Amygdala (tissue), 56 donors: ENCODE measurements at places on chromosomes 5 and 9.

DNA sequence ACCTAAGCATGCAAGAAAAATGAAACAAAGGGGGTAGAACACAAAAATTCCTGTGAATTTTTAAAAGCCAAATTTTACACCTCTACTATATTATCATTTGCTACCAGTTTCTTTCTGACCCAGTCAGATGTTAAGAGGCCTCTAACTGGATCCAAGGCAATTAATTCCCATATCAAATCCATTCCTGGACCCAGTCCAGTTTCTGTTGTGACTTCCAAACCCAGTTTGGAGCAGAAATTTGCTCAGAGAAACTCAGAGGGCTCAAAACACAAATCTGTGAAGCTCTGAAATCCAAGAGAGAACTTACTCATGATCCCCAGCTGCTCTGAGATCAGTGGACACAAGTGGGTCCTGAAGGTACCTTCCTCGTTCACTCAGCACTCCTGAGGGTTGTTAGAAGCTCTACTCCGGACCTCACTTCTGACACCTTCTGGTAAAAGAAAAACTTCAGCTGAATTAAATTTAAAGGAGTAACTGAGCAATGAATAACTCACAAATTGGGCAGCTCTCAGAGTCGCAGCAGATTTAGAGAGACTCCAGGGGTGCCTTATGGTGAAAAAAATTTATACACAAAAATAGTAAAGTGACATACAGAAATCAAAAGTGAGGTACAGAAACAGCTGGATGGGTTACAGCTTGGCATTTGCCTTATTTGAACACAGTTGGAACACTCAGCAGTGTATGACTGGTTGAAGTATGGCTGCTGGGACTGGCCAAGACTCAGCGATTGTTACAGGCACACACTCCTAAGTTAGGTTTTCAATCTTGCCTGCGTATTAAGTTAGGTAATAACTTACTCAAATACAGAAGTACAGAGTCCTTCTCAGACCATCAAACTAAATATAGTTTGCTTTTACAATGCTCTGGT lies 32.4 kb downstream of the INSL4 start:
- DNase-seq = no peak

DNA sequence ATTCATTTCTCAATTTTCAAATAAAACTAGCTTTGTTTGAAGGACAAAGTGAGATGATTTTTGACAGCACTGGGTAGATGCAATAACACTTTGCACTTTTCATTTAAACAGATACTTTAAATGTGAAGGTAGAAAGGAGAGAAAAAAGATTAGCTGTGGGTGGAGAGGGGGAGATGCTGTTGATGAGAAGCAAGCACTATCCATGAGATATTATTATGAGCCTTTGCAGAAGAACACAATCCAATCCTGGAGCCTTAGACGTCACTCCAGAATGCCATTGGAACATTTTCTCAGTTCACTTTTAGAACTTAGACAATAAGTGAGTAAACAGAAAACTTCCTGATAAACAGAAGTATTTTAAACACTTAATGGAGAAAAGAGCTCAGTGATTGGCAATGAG lies 351.1 kb downstream of the ARHGEF28 start:
- DNase-seq = no peak

DNA sequence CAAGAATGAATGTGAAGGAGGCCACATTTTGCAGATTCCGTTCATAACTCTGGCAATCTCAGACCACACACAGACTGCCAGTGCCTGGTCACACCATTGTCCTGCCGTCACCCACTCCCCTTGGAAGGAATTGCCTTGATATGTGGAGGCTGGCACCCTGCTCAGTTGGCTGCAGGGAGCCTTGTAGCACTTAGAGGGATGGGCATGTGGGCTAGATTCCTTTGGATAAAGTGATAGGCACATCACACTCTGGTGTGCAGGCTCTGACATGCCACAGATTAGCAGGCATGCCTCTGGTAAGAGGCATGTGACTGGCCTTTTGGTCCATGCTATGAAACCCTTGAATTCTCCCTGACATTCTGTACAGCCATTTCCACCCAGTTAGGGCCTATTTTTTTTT lies 254.6 kb upstream of the PIK3R1 start:
- no peak for DNase-seq

GRCh38 chr5:132265336-132266030 lies 8.0 kb downstream of the PDLIM4 start:
- DNase-seq = no peak

GRCh38 chr5:154583671-154584177 lies 105.7 kb upstream of the HAND1 start:
- DNase-seq = no peak

- DNase-seq = no peak
These were observed 436 bp upstream of the EMB start for GRCh38 chr5:50441493-50441955.

GRCh38 chr9:79616013-79616412 lies 44.2 kb downstream of the TLE4 start:
- DNase-seq = no peak

GRCh38 chr5:169242849-169243186 lies 58.1 kb downstream of the SLIT3 start:
- DNase-seq = no peak

GRCh38 chr9:110016340-110016739 lies 191.6 kb downstream of the C9orf152 start:
- no peak for DNase-seq

DNA sequence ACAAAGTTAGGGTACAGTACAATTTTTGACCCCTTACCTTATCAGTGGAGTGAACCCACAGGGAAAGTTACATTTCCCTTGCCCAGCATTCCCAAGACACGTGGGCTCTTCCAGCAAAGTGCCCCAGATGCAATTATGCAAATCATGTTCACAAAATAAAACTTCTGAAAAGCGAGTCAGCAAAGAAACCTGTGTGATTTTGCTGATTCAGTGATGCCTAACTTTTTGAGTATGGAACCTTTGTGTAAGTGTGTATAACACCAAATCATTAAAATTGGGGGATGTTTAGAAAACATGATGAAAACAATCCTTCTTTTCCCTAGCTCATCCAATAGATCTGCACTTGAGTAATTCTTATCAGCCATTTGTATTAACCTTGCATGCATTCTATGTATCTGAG lies 52.6 kb downstream of the SH3RF2 start:
- no peak for DNase-seq

DNA sequence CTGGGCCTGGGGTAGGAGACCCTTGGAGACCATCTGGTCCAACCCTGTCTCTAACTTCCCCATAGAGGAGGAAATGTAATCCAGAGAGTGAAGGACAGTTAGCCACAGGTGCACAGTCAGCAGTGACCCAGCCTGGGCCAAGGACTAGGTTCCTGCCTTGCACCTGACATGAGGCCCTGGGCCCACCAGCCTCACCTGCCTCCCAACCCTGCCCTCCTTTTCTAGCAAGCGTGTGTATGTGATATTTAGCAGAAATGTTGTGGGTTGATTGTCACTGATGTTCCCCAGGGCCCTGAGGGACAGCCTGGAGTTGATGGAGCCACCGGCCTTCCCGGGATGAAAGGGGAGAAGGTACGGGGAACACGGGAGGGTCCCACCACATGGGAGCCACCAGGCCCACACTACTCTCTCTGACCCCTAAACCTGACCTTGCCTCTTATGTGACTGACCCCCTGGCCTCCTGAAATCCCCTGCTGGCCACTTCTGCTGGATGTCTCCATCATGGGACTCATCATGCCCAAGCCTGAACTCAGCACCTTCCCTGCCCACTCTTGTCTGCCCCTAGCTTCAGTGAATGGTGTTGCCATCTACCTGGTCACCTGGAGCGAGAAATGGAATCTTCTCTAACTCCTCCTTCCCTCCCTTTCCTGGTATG lies 79.2 kb upstream of the TGFBR1 start:
- no peak for DNase-seq

DNA sequence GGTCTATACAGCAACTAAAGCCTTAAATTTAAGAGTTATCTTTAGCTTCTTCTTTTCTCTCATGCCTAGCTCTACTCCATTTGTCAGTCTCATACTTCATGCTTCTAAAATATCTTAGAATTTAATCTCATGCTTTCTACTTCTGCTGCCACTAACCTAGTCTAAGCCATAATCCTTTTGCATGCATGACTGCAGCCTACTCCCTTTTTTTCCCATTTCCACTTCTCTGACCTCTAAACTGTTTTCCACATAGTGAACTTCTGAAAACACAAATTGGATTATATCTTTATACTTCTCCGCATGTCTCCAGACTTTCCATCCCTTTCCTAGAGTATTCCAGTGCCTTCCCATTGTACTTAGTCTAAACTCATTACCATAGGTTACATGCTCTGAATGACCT lies 193.0 kb downstream of the XRCC4 start:
- DNase-seq = no peak

DNA sequence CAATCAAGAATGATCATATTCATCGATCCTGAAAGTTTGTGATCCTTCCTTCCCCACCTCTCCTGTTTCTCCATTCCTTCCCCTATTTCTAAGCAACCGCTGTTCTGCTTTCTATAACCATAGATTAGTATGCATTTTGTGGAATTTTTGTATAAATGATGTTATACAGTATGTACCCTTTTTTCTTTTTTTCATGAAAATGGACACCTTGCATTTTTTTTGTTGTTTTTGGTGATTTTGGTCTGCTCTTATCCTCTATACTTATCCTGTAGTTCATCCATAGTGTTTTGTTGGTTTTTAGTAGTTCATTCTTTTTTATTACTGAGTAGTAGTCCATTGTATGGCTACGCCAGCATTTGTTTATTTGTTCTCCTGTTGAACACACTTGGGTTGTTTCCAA lies 46.1 kb downstream of the SCGB3A1 start:
- DNase-seq = no peak

DNA sequence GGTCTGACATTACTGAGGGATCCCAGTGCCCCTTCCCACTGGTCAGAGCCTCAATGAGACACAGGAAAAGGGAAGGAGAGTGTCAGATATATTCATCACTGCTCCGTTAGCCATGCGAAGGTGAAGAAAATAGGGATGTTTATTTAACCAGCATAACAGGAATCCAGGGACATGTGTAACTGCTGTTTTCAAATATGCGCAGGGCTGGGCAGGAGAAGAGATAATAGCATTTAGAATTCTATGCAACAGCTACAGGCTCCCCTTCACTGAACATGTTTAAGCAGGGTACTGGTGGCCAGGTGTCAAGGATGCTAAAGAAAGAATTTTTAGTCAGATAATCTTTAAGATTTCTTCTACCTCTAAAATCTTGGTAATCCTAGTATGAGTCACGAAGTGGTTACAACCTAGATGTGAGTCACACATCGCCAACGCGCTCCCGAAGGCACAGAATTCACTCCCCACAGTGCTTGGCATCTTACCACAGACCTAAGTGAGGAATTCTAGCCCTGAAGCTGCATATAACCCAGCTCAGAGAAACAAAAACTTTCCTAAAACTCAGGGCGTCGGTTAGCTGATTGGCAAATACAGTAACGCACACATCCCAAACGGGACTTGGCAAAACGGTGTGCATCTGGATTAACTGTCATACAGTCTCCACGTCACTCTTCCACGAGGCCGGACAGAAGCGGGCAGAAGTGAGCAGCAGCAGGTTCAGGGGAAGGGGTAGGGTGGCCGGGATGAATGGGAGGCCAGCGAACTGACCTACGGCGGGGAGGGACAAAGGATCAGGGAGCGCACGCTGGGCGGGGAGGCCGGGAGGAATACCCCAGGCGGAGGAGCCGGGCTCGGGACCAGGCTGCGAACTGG lies 1.1 kb downstream of the CTNNAL1 start:
- peak; percentile 59 for DNase-seq

- DNase-seq = no peak
These were observed 386.0 kb downstream of the CHSY3 start for GRCh38 chr5:130290219-130290618.

- no peak for DNase-seq
These were observed 35.7 kb downstream of the TGFBI start for GRCh38 chr5:136064510-136064909.

DNA sequence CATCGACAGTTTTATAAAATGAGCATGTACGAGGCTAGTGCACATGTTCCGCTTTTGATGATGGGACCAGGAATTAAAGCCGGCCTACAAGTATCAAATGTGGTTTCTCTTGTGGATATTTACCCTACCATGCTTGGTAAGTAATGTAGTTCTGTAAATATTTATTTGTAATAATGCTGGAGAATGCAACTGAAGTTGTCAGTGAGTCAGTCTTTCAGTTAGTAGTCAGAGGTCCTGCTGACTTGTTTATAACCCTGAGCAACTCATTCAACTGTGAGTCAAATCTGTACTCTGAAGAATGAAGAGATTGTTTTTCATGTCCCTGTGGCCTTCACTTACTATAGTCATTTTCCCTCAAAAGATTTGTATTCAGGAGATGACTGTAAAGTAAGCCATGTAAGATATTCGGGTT lies 28.4 kb upstream of the GPR150 start:
- DNase-seq = no peak

- DNase-seq = no peak
These were observed 292.4 kb upstream of the ACO1 start for GRCh38 chr9:32092031-32092430.

- DNase-seq = peak; percentile 17
These were observed 1.5 kb upstream of the SEMA5A start for GRCh38 chr5:9547122-9547947.

DNA sequence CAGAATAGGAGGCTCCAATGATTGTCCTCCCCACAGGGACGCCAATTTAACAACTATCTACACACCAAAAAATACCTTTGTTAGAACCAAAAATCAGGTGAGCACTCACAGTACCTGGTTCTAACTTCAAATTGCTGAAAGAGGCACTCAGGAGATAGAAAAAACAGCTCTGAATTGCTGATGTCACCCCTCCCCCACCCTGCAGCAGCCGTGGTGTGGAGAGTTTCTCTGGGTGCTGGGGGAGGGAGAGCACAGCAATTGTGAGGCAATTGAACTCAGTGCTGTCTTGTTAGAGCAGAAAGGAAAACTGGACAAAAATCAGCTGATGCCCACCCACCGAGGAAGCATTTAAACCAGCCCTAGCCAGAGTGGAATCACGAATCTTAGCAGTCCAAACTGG lies 41.8 kb downstream of the TNFSF8 start:
- no peak for DNase-seq

GRCh38 chr5:65858316-65858715 lies 68.1 kb upstream of the ERBIN start:
- no peak for DNase-seq

DNA sequence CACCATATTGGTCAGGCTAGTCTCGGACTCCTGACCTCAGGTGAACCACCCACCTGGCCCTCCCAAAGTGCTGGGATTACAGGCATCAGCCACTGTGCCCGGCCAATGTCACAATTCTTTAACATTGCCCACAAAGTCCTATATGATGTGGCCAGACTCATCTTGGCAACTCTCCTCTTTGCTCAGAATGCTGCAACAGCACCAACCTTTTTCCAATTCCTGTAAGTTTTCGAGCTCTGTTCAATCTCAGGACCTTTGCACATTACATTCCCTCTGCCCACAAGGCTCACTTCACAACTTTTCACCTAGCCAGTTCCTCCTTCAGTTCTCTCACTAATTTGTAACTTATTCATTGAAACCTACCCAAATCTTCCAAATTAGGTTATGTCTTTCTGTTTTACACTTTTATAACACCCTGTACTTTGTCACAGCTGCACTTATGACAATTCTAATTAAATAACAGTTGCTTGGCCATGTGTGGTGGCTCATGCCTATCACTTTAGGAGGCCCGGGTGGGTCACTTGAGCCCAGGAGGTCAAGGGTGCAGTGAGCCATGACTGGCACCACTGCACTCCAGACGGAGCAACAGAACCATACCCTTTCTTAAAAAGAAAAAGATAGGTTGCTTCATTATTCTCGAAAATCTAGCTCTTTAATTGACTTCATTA lies 30.9 kb upstream of the GLDC start:
- DNase-seq = no peak
